ENCODE measurements at places on chromosomes 4 and X.

DNA sequence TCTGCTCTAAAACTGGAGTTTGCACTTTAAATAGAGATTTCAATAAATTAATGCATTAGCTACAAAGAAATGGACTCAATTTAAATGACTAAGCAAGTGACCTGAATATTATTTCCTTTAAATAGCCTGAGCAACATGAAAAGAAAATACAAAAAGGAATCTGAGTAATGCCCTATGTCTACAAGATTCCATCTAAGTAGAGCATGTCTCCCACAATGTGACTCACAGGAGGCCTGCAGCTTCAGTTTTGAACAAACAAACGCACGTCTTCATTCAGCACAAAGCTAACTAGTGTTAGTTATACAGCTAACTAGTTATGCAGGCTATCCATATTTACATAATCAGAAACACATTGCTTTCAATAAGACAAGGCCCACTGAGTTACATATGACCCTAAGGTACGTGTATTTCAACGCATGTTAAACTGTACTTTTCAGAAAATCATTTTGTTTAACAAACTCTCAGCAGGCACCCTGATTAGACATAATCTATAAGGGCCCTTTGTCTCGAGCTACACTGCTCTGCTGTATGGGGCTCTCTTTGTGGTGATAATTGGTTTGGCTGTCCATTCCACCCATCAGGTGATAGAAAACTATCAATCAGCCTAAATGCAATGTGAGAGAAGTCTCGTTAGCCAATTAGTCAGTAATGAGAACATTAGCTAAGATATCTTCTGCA, 116.5 kb downstream of the MAML3 start:
- peak; percentile 64 for DNase-seq

GRCh38 chr4:21450331-21450730, 498.2 kb downstream of the KCNIP4 start:
- DNase-seq, result no peak

GRCh38 chrX:42978655-42979379, 200.9 kb upstream of the PPP1R2C start:
- DNase-seq, result no peak

GRCh38 chrX:39772057-39772832, 325.5 kb downstream of the BCOR start:
- peak; percentile 75 for DNase-seq

GRCh38 chr4:67250131-67250896, 295.0 kb downstream of the CENPC start:
- DNase-seq, result no peak

DNA sequence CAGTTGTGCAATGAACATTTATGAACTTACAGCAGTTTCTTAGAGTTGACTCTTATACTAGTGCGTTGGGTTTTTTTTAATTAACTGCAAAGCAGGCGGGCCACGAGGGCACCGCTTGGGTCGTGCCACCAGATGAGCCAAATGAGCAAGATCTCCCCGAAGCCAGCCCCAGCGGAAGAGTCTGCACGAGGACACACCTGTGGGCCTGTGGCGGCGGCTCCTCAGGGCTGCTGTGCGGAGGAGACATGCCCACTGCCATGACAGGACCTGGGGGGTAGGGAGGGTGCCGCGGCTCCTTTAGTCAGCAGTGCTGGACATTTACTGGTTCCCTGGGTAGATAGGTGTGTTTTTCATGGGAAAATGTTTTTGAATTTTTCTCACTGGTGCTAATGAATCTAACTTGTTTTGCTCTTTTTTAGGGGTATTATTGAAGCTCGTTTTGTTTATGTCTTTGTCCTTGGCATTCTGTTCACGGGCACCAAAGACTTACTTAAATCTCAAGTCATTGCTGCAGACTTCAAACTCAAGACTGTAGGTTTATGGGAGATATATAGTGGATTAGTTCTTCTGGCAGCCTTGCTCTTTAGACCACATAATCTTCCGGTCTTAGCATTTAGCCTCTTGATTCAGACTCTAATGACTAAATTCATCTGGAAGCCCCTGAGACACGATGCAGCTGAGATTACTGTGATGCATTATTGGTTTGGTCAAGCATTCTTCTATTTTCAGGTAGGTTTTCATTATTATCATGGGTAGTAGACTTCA, 31.2 kb downstream of the PIGG start:
- no peak for DNase-seq

DNA sequence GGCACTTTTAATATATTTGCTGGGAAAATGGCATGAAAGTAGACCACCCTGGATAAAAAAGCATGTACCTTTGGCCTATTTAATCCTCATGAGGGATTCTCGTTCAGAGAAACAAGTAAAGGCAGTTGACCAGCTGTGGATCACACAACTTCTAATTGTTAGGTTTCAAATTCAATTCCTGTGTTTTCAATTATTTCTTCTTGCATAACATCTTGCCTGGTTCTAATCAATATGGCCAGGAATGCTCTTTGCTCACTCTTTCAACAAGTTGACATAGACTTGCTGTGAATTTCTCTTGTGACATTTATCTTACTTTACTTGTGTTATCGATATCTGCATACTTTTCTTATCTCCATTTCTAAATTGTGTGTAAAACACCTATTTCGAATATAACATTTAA, 211.8 kb downstream of the SLC7A11 start:
- DNase-seq, result no peak

DNA sequence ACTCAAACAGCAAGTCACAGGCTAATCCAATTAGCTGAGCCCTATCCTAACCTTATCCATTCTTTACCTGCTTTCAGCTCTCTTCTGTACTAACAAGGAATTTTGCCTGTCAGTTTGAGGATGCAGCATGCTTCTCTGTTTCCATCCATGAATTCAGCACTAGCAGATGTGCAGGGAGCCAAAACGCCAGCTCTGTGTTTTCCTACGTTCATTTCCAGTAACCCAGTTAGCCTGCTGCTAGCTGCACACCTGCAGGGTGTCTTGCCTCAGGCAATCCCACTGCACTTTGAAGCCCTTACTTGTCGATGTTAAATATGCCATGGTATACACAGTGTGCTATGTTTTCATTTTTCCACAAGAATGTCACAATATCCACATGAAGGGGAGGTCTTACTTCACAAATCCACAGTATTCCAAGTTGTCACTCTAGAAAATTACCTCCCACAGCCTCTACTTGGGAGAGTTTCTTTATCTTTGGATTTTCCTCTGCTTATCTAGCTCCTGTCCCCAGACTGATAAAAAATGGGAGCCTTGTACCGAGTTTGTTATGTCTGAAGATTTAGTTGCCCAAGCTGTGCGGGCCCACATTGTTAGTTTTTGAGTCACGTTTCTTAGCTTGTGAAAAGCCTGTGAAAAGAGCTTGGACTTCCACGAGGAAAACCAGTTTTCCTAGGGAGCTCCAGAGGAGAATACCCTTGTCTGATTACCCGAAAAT, 127.6 kb upstream of the HHIP start:
- DNase-seq, result no peak

- no peak for DNase-seq
Measured at GRCh38 chr4:188437535-188437934, 298.3 kb downstream of the TRIML1 start.

DNA sequence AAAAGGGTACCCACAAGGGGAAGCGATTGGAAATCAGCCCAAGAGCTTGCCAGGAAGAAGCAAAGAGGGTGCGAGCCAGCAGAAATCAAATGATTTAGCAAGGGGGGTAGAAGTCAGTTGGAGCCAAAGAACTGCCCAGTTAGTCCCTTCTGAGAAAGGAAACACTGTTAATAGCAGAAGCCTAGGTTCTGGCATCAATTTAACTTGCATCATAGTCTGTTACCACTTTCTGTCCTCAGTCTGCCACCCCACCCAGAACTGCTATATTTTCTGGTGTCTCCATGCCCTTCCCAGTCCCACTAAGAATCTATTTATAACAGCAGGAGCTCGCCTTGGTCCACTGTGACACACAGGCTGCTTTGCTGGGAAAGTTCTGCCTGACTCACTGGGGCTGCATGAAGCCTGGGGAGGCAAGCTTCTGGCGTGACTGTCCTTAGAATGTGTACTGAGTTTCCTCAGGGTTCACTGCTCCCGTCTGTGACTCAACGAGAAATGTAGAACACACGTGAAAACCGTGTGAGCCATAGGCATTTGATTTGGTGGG, 157.8 kb upstream of the TTC29 start:
- peak; percentile 66 for DNase-seq

- no peak for DNase-seq
Measured at GRCh38 chr4:8047837-8048678, 108.4 kb upstream of the AFAP1 start.

DNA sequence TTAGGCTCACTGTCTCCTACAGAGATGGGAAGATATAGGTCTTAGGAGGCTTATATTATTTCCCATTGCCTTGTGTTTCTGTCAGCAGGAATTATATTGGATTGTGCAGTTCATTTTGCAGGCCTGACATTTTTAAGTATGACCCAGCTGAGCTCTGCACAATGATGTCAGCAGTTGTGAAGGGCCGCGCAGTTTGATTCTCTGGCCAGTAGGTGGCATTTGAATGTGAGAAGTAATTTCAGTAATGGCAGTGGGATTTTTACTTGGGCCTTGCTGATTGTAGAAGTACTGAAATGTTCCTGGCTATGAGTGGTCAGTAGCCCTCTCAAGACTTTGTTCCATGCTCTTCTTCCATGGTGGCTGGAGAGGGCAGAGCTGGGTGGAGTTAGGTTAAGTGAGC, 247.2 kb upstream of the MTMR8 start:
- no peak for DNase-seq

DNA sequence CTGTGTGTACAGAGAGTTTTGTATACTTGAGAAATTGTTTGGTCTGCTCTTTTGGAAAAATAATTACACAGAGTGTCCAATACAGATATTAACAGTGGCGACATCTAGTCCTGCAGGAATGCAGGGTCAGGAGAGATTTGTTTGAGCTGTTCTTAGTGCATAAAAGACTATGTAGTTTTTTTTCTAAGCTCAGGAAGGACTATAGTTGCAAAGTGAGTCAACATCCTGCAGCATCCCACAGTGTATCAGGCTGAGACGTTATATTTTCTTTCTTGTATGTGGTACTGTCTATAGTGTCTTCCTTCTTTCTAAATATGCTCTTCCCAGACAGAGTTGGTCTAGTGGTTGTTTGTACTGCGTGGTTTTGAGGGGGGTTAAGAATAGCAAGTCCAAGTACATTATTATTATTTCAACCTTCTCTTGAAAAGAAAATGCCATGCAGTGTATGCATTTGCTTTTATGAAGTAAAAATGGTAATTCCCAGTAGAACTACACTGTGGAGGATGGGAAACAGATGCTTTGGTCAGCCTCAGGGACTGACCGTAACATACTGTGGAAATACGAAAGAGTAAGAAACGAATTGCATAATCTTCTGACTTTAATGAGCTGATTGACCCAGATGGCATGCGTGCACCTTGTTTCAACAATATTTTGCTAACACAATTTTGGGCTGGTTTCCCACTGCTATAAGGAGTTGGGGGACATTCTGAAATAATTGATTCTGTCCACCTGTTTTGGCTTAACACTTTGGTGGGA, 67.4 kb downstream of the DMP1 start:
- DNase-seq, result no peak

- no peak for DNase-seq
Measured at GRCh38 chrX:151537572-151537971, 25.9 kb upstream of the PASD1 start.

DNA sequence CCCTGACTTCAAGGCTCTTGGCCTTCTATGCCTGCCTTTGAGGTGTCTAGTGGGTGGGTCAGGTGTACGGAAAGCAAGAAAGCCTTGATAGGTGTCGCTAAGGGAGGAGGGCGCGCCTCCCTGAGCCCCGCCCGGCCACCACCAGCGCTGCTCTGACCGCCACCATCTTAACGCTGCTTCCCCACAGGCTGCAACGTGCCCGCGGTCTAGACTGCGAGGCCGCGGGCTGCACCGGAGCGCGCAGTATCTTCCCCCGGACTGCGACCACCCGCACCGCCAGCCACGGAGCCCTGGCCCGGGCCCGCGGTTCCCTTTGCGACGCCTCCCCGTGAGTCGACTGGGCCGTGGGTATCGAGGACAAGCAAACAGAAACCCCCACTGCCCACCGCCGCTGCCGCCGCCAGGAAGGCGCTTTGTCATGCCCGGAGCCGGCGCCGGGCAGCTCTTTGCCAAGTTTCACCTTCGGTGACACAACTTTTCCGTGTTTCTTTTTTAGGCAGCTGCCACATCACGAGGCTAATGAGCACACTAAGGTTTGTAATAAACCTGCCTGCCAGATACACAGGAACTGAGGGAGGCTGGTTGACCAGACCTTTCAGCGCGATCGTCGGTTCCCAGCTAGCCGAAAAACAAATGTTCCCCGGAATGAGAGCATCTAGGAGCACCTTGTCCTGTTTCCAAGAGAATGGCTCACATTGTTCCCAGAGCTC, 335.8 kb upstream of the F9 start:
- DNase-seq, result peak; percentile 44

DNA sequence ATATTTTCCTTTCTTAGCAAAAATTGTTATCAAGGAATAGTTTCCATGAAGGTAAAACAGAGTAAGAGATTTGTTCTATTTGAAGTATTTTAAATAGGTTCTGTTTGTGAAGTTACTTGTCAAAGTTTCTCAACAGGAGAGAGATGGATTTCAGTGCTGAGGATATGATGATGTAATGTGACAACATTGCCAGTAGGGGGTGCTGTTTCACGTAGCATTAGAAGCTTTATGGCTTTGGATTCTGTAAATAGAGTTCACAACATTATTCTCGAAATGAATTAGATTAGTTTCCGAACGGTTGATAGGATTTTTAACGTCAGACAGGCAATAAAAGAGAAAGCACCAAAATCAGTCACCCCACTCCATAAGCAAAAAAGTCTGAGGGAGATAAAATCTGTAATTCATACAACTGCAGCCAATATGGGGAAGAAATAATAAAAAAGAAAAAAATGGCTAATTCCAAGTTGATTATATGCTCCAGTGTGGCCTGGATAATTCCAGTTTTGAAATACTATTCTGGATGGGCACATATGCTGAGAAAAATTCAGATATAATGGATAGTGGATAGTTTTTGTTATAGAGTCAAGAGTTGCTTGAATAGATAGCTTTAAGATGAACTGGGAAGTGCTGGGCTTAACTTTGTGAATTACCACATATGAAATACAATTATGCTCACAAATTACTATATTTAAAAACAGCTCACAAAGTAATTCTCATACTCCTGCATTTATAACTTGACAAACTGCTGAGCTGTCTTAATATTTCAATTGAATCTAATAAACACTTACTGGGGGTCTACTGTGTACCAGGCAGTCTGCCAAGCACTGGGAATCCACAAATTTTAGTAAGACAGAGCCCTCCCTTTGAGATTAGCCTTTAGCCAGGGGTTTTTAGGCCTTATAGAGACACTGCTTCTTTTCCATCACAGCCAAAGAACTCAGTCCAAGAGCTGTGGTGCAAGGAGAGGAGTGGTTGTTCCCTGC, 109.1 kb downstream of the GPAT3 start:
- DNase-seq, result peak; percentile 76

GRCh38 chrX:13761606-13762414, 27.3 kb downstream of the OFD1 start:
- peak; percentile 10 for DNase-seq

GRCh38 chrX:27598312-27598711, 8.2 kb downstream of the DCAF8L2 start:
- peak; percentile 16 for DNase-seq

GRCh38 chr4:52837716-52838558, 24.2 kb upstream of the RASL11B start:
- peak; percentile 54 for DNase-seq

- no peak for DNase-seq
Measured at GRCh38 chrX:154593201-154593600, 8.3 kb downstream of the CTAG1A start.

Data from hepatocyte (in vitro differentiated cells).